ENCODE measurements at places on chromosomes 2 and 18.

- DNase-seq, result no peak
These were observed 1007.0 kb upstream of the CELF4 start for GRCh38 chr18:38572554-38573111.

- no peak for DNase-seq
These were observed 198.5 kb upstream of the GALNT5 start for GRCh38 chr2:157059036-157059435.

DNA sequence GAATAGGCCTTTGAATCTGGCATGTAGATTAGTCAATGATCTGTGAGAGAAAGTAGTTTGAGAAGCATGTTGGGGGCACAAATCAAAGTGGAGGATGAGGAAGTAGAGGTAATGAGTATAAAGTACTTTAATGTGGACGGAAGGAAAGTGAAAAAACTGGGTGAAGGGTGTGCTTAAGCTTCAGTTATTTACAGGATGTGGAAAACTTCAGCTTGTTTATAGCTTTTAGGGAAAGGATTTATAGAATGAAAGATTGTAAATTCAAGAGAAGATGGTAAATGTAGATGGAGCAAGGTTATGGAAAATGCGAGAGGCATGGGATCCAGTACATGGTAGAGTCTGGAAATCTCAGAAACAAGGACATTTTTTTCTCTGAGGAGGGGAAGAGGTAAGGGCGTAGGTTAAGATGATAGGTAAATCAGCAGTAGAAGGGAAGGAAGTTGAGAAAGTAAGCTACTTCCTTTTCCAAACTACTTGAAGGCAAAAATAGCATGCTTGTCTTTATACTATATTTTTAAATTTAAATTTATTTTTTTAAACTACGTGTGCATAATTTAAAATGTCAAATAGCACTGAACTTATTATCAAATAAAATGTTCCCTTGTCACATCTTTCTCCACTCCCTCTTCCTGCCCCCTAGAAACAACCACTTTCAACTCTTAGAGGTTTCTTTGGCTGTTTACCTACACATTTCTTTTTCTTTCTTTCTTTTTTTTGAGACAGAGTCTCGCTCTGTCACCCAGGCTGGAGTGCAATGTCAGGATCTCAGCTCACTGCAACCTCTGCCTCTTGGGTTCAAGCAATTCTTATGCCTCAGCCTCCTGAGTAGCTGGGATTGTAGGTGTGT lies 8.5 kb downstream of the FAM117B start:
- DNase-seq, result no peak

DNA sequence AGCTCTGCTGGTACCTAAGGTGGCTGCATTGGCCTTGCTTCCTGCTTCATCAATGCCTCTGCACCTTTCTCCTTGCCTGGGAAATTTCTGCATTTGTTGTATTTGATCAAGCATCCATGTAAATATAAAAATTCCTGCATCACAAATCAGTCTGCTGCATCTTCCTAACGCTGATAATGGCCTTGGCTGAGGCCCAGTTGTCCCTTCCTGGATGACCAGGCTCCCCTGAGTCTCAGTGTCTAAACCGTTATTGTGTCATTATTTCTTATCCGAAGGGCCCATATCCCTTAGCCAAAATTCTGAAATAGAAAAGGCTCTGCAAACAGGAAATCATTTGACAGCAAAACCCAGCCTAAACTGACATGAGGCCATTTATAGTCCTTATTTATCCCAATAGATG lies 62.4 kb downstream of the KLHL29 start:
- no peak for DNase-seq

DNA sequence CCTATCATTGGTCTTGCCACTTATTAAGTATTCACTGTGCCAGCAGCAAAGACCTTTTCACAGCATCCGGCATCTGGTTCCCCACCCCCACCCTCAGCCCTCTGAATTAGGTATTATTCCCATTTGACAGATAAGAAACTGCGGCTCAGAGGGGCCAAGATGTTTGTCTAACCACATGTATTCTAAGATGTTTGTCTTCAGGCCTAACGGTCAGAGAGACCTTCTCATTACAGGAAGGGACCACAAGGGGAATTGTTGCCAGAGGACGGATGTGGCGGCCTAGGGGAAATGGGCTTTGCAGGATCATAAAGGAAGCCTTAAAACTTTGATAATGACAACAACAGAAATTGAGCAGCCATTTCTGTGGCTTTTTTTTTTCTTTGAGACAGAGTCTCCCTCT lies 16.6 kb downstream of the NPPC start:
- DNase-seq, result no peak

GRCh38 chr2:79622508-79622907 lies 109.7 kb downstream of the CTNNA2 start:
- no peak for DNase-seq

- DNase-seq, result no peak
These were observed 30.4 kb downstream of the TOGARAM2 start for GRCh38 chr2:29011418-29012060.

DNA sequence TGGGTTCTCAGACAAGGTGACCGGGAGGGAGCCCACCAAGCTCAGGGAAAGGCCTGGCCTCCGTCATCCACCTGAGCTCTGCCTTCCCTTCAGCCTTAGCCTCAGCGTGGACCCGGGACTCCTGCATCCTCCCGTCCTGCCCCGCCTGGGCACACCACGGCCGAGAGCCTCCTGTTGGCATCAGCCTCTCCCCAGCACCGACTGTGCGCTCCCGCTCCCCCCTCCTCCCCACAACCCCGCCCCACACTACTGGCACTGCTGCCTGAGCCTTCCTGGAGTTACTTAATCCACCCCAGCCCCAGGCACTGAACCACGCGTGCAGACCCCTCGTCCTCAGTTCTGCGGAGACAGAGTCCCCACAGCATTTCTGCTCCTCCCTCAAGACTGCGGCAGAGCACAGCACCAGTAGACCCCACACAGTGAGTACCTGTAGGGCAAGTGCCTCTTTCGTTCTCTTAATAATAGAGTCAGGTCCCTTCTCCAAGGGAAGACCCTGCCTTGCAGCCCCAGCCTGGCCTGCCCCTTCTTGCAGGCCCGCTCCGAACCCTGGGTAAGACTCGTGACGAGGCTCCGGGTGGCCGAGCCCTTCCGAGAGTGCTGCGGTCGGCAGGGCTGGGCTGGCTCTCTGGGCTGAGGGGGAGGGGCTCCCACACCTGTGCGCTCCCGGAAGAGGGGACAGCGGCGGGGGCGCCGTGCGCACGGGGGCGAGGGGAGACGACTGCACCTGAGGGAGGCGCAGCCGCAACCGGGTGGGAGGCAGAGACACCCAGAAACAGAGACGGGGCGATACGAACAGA lies at the start of gene AMER3:
Gene AMER3 (plus strand): TSS at position 285 of the 797 bp plus-strand sequence. CDS start 6,533 bp downstream, outside the sequence.
- peak; percentile 46 for DNase-seq
